ENCODE measurements at places on chromosomes 7 and 10.
A peak's percentile ranks its signal among the peaks of the same experiment; 100 is the strongest.

DNA sequence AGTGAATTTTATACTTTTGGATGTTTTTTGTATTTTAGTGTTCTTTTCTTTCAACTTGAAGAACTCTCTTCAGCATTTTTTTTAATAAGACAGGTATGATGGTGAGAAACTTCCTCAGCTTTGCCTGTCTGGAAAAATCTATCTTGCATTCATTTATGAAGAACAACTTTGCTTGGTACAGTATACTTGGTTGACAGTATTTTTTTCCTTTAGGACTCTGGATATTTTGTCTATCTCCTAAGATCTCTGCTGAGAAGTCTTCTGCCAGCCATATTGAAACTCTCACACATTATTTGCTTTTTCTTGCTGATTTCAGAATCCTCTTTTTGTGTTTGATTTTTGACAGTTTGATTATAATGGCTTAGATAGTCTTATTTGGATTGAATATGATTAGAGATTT is 405.0 kb upstream of the GHITM start:
- no peak for DNase-seq

- DNase-seq: no peak
Observed at GRCh38 chr10:81564143-81564542, 310.9 kb upstream of the NRG3 start.

GRCh38 chr7:107115762-107116540 is 52.9 kb upstream of the HBP1 start:
- no peak for DNase-seq

GRCh38 chr7:158409816-158410330 is 177.8 kb downstream of the PTPRN2 start:
- peak; percentile 5 for DNase-seq

GRCh38 chr10:8840356-8840755 is 785.9 kb downstream of the GATA3 start:
- DNase-seq: no peak

DNA sequence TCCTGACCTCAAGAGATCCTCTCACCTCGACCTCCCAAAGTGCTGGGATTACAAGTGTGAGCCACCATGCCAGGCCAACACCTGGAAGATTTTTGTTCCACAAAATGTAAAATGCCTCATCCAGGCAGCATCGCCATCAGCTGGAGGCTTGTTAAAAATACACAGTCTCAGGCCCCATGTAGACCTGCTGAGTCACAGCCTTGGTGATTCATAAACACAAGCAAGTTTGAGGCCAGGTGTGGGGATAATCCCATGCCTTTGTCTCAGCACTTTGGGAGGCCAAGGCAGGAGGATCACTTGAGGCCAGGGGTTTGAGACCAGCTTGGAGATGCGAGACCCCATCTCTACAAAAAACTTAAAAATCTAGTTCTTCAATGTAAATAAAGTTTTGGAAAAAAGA is 49.1 kb upstream of the FOXK1 start:
- DNase-seq: no peak

GRCh38 chr10:3612183-3613001 is 172.6 kb downstream of the KLF6 start:
- DNase-seq: no peak

GRCh38 chr7:7944619-7945282 is 23.8 kb upstream of the GLCCI1 start:
- DNase-seq: peak; percentile 53

DNA sequence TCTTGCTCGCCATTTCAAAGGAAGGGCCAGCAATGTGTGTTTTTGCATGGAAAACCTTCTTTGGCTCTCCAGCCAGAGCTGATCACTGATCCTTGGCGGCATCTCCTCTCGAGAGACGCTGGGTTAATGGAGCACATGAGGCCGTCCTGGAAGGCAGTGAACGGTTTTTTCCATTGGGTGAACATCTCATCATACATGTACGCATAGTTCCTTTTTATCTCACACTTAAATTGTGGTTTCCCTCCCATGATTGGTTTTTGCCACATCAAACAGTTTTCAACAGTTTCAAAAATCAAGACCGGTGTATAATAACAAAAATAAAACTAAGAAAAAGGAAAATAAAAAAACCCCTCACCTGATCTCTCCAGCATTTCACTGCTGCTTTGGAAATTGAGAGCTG is 276.4 kb downstream of the TCF7L2 start:
- no peak for DNase-seq

- no peak for DNase-seq
Observed at GRCh38 chr10:59271160-59271559, 91.2 kb downstream of the FAM13C start.

GRCh38 chr10:104028146-104028545 is 57.5 kb downstream of the COL17A1 start:
- DNase-seq: no peak

DNA sequence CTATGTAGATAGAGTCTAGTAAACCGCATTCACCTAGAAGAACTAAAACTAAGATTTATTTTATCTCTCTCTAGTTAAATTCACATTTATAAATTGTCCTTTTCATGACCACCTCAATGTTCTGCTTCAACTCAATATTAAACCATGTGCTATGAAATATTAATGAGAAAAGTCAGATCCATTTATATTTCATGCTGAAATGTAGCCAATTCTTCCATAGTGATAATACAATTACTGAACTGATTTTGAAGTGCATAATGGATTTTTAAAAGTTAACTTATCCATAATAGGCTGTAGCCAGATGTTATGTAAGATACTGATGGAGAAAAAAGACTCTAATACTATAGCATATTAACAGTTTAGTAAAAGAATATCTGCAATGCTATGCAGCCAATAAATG is 479.7 kb upstream of the PCDH15 start:
- no peak for DNase-seq

GRCh38 chr7:121442845-121443244 is 46.7 kb upstream of the FAM3C start:
- DNase-seq: no peak

Data from CD4-positive, alpha-beta T cell treated with Interleukin-15 for 1 hour (primary cell).